ENCODE measurements at places on chromosomes 5 and 9.

DNA sequence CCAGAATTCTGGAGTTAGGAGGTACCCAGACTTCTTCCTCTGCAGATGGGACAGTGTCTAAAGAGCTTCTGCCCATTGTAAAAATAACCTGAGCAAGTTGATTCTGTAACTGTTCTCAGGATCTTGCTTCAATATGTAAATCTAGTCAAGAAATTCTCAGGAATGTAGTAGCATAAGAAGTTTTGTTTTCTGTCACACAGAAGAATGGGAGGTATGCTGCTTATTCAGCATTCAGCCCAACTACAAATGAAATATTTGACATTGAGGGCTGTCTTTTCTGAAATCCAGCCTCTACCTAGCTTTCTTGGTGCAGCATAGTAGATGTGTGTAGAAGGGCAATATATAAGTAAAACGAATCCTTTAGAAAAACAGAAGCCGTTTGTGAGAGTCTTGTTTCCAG lies 13.8 kb downstream of the MACIR start:
- no peak for DNase-seq
- H3K4me1 ChIP-seq: no peaks in the 10 kb centered on the region
- no peak overlapping the region for H3K4me3 ChIP-seq
- peaks cover 7% of the 10 kb centered on the region for H3K36me3 ChIP-seq
- H3K27me3 ChIP-seq: no peaks in the 10 kb centered on the region

DNA sequence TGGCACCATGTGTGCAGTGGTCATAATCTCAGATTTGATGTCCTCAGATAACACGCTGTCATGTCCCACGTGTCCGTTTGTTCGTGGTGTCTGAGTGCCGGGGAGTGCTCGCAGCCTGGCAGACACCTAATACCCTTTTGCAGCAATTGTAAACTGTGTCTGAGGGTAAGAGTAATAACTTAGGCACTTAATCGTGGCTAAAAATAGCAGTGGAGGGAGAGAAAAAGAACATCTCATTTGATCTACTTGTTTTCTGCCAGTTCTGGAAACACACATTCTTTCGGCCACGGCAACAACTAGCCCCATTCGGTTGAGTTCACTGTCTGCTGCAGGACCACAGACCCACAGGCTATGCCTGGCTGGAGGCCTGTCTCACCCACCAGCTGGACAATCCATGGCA lies 16.5 kb downstream of the ADCY2 start:
- no peak for DNase-seq
- H3K4me3 ChIP-seq: no peak overlapping the region
- no peaks in the 10 kb centered on the region for H3K27me3 ChIP-seq
- no peaks in the 10 kb centered on the region for H3K36me3 ChIP-seq
- H3K4me1 ChIP-seq: no peaks in the 10 kb centered on the region

DNA sequence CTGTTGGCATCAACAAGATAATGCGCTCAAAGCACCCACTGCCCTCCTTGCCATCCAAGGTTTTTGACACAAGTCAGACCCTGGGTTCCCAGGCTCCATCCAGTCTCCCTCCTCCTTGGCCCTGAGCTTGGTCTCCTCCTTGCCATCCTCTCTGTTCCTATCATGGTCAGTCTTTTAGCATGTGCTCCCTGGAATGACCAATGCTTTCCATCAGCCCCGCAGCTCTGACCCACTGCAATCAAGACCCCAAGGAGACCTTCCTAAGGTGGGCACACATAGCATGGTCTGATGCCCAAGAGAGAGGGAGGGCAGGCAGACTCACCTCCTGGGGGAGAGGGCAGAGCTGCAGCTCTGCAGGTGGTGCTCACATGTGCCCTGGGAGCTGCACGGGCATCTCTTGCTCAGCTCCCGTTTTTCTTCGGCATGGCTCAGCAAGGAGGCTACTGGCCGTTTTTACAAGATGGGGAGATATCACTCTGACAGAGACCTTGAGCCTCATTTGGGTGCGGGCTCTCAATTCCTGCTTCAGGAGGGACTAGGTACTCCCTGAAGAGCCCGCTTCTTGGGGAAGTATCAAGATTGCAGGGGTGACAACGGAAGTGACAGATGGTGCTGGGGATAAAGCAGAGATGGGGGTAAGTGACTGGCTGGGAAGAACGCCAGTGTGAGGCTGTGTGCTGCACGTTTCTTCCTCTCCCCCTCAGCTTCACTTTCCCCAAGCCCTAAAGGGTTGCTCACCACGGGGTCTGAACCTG lies 3.3 kb downstream of the SEPTIN8 start:
- DNase-seq: peak; percentile 47
- no peak overlapping the region for H3K27ac ChIP-seq
- peaks cover 49% of the 10 kb centered on the region for H3K4me1 ChIP-seq
- H3K4me3 ChIP-seq: no peak overlapping the region
- no peaks in the 10 kb centered on the region for H3K36me3 ChIP-seq

DNA sequence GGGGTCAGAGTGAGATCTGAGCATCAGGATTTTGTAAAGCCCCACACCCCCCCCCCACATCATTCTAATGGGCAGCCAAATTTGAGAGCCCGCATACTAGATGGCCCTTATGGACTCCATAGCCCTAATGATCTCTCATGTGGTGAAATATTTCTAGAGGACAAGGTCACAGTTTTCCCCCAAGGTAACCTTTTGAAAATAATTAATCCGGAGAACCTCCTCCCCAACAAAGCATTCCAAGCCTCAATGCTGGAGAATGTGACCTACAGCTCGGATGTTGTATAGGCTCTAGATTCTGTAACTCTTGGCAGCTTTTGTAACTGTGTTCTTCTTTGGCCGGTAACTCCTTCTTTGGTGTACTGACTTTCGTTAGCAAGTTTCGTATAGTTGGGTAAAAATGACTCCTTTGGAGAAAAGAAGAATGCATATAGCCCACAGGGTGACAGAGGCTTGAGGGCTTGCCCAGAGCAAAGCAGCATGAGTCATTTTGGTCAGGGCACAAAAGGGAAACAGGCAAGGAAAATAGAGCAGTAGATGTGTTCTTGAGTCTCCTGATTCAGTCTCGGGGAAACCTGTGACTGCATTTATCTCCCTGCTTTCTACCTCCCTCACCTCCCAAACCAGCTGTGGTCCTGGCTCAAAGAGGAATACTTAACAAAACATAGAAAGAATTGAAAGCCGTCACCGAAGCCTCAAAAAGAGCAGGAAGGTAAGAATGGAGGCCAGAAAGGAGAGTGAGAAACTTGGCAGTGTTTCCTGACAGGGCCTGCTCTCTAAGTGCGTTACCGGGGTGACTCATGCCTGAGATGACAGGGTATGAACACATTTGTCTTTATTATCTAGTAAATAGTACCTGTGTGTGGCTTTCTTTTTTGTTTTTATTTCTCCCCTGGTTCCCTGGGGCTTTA lies 6.6 kb upstream of the XPA start:
- no peaks in the 10 kb centered on the region for H3K36me3 ChIP-seq
- peaks cover 14% of the 10 kb centered on the region for H3K4me1 ChIP-seq
- H3K27ac ChIP-seq: peak overlapping the region; percentile 76
- H3K4me3 ChIP-seq: no peak overlapping the region
- H3K27me3 ChIP-seq: no peaks in the 10 kb centered on the region

DNA sequence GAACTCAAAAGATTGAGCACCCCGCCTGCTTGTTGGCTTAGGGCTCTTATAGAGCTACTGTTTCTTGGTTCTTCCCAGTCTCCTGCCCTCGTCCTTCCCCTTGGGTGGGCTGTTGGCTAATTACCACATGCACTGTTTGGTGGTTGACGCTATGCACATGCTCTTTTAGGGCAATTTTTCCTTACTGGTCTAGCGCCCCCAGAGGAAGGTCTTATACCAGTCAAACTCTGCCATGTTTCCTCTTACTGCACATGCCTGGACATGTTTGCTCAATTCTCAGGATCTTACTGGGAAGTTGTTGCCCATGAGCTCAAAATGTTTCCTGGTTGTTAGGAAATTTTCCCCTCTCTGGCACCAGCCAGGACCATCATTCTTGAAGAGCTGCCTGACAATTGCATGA lies 101.9 kb downstream of the SLC28A3 start:
- no peaks in the 10 kb centered on the region for H3K27me3 ChIP-seq
- H3K4me3 ChIP-seq: no peak overlapping the region
- H3K4me1 ChIP-seq: no peaks in the 10 kb centered on the region
- no peaks in the 10 kb centered on the region for H3K36me3 ChIP-seq

DNA sequence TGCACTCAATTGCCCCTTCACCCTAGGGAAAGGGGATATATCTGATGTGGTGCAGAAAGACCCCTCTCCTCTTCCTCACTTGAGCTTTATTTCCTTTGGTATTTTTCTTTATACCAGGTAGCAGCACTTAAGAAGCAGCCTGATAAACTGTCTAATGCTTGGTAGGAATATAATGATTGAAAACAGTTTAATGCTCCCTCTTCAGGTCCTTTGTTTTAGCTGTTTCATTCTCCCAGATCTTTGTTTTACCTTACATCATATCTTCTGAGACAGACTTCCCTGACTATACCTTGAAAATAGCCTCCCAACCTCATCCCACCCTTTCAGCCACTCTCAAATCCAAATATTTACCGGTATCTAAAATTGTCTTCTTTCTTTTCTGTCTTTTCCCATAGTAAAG lies 87.9 kb downstream of the NUDT12 start:
- H3K36me3 ChIP-seq: no peaks in the 10 kb centered on the region
- no peak for DNase-seq

- no peaks in the 10 kb centered on the region for H3K27me3 ChIP-seq
- H3K4me3 ChIP-seq: no peak overlapping the region
- no peak for DNase-seq
- H3K27ac ChIP-seq: no peak overlapping the region
These were observed 106.9 kb downstream of the DCP2 start for GRCh38 chr5:113083481-113083880.

GRCh38 chr5:174532455-174533453 lies 191.6 kb upstream of the MSX2 start:
- DNase-seq: peak; percentile 79
- no peak overlapping the region for H3K27ac ChIP-seq
- H3K36me3 ChIP-seq: no peaks in the 10 kb centered on the region
- H3K4me1 ChIP-seq: no peaks in the 10 kb centered on the region
- H3K27me3 ChIP-seq: peaks cover 7% of the 10 kb centered on the region

DNA sequence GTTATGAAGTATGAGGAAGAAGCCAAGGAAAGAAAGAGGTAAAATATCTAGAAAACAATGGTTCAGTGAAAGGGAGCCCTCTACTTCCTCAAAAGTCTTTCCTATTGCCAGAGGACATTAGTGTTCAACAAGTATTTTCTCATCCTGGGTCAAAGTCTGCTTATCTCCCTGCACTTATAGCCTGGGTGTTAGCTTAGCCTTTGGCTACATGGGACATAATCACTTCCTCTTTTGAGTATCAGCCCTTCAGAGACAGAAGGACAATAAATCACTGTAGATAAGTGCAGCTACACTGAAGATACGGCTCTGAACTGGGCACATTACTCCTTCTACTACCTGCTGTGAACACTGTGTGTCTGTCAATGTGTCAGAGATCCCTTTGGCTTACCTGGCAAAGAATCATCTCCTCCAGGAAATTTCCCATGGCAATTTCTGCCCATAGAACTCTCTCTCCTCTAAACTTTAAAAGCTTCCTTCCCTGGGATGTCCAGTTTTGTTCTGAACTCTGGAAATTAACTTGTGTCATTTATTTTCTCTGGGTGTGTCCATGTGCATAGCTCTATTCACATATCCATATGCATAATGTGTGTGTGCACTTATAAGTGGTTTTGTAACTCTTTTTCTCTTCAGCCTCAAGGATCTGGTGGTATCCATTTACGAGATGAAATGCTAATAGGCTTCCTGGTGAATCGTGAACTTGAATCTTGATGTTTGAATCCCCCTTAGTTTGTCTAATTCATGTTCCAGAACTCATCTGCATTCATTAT lies 30.0 kb upstream of the RECK start:
- no peak overlapping the region for H3K27ac ChIP-seq
- DNase-seq: no peak
- no peak overlapping the region for H3K4me3 ChIP-seq
- H3K4me1 ChIP-seq: no peaks in the 10 kb centered on the region
- no peaks in the 10 kb centered on the region for H3K36me3 ChIP-seq

DNA sequence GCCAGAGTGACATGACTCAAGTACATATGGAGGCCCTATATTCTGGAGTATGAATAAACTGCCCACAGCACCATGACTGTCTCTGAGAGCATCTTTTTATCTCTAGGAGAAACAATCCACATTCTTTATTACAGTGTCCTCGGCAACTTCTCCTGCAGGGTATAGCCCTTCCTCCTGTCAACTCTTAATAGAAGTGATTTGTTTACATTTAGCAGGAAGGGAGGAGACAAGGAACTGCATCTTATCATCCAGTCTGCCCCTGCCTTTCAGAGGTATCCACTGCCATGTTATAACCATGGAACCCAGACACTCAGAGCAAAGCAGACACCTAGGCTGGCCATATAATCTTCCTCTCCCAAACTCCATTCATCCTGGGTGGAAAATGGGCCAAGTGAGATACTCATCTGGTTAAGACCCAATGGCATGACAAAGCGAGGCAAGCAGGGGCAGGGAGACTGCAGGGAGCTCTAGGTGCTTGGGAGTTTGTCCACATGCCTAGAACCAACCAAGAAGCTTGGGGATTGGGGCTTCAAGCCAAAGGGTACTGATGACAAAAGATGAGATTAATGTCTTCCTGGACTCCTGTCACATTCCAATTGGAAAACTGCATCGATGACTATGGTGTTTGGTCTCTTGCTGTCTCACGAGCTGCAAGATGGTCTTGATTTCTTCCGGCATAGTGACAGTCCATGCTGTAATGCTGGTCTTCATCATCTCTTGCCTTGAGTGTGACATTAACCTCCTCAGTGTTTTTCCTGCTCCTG lies 620.5 kb upstream of the KLF4 start:
- no peaks in the 10 kb centered on the region for H3K27me3 ChIP-seq
- no peak overlapping the region for H3K27ac ChIP-seq
- H3K4me1 ChIP-seq: peaks cover 6% of the 10 kb centered on the region
- DNase-seq: no peak
- no peak overlapping the region for H3K4me3 ChIP-seq

DNA sequence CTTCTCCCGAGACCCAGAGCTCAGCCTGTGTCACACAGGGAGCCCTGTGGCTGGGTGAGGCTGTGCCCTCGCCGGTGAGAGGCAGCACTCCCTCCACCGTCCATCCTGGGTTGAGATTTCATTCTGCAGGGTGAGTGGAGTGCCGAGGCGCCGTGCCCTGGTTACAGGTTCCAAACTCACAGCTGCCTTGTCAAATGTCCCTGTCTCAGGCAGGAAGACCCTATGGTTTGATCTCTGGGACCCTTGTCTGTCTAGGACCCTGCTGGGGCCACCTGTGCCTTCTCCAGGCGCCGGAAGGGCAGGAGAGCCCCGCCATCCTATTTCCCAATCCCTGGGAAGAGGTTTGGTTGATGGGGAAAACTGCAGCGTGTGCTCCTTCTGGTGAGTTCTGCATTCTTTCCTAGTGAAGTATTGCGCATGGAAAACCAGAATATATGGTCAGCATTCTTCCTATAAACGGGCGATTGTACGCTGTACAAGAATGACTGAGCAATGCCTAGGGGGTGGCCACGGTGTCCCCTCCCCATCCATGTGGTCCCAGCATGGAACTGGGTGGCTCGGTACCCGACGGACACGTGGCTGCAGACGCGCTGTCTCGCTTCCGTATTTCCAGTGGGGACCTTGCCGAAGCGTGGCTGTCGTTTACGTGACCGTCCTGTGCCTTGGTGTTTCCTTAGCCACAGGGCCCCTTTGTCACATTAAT lies 95.9 kb upstream of the COL5A1 start:
- peak overlapping the region; percentile 30 for H3K4me3 ChIP-seq
- peak; percentile 68 for DNase-seq
- no peaks in the 10 kb centered on the region for H3K36me3 ChIP-seq
- peaks cover 19% of the 10 kb centered on the region for H3K4me1 ChIP-seq
- H3K27ac ChIP-seq: peak overlapping the region; percentile 60

- no peak overlapping the region for H3K27ac ChIP-seq
- no peaks in the 10 kb centered on the region for H3K36me3 ChIP-seq
- no peaks in the 10 kb centered on the region for H3K27me3 ChIP-seq
These were observed 478.5 kb downstream of the RAB3C start for GRCh38 chr5:59061377-59061776.

- H3K27ac ChIP-seq: no peak overlapping the region
- H3K36me3 ChIP-seq: no peaks in the 10 kb centered on the region
- H3K4me1 ChIP-seq: peaks cover 6% of the 10 kb centered on the region
- DNase-seq: no peak
- H3K27me3 ChIP-seq: no peaks in the 10 kb centered on the region
- no peak overlapping the region for H3K4me3 ChIP-seq
These were observed 137.1 kb upstream of the SMIM23 start for GRCh38 chr5:171648279-171649074.
